ENCODE measurements at places on chromosomes 6 and 20.

- no peak for DNase-seq
Observed at GRCh38 chr6:56689114-56689513, 46.4 kb upstream of the DST start.

- DNase-seq: no peak
Observed at GRCh38 chr6:29943053-29943966, 978 bp downstream of the HLA-A start.

- no peak for DNase-seq
Observed at GRCh38 chr6:46549155-46549554, 57.9 kb upstream of the RCAN2 start.

DNA sequence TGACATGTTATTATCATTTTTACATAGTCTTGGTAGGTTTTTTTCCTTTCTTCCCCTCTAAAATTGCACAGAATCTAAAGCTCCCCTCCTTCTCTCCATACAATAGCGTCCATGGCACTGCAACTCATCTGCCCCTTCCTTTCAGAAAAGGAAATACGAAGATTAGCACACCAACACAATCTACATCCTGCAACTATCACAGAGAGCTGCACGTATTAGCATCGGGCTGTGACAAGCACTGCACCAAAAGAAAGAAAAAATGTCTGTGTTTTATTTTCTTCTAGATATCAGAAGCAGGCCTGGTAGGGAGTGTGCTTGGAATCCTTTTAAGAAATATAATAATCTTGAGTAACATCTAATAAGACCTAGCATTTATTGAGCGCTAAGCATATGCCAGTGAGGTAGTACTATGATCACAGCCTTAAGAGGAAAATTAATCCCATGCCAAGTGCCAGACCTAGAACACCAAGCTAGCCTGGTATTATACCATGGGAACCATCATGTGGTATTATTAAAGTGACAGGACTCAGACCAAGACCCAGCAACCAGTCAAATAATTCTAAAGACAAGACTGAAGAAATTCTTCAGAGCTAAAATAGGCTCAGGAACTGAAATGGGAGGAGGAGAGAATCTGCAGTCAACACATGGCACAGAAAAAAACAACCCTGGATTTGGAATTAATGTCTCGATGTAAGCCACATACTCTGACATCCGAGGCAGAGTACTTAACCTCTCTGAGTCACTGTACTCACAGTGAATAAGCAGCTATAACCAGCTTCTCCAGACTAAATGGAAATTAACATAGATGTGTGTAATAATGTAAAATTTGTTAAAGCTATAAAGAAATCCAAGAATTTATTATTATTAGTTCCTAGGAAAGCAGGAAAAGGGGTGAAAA, 124.3 kb downstream of the IPCEF1 start:
- no peak for DNase-seq

DNA sequence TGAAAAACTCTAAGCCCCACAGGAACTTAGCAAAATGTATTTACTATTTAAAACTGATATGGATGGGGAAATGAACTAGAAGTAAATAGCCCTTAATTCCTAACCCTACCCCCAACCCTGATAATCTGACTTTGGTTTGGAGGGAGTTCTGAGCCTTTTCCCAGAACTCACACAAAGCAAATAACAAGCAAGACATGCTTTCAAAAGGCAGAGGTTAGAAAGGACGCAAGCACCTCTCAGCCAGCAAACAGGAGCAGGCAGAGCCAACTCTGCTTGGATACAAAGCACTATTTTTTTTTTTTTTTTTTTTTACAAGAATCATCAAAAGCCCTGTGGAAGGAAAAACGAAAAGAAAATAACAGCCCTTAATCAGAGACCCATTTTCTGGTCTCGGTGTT, 58.7 kb downstream of the SLC22A23 start:
- no peak for DNase-seq

DNA sequence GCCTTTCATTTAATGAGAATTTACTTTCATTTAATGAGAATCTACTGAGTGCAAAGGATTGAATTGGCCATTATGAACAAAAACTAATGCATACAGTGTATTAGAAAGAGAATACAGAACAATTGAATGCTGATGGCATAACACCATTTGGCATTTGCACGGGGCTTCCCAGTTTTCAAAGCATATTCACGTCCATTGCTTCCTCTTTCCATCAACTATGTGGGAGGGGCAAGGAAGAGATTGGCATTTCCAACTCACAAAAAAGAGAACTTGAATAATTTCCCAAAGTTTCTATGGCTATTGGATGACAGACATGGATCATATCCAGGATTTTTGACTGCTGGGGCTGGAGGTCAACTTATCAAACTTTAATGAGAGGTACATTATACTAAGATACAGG, 23.2 kb upstream of the ARG1 start:
- DNase-seq: no peak

DNA sequence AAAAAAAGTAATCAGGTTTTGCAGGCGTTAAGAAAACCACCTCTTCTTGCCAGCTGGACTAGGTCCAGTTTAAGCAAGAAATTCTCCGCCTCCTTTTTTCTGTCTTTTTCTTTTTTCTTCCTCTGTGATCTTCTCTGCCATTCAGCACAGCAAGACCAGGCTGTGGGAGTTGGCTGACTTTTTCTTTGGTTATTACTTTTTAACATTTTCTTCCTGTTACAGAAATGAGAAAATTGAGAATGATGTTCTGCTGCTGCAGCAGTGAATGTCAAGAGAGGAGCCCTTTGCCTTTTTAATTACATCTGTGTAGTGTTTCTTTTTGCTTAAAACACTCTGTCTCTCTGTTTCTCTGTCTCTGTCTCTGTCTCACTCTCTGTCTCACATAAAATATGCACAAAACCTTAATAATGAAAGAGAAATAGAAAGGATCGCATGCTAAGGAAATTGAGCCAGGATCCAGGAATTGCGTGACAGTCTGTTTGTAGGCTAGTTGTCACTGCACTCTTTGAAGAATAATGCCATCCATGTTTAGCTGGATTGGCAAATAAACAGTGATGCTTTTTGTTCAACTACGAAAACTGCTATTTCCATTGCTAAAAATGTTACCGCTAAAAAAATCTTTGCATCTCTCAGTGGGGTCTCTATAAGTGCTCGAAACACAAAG, 103.2 kb upstream of the SUPT3H start:
- no peak for DNase-seq

DNA sequence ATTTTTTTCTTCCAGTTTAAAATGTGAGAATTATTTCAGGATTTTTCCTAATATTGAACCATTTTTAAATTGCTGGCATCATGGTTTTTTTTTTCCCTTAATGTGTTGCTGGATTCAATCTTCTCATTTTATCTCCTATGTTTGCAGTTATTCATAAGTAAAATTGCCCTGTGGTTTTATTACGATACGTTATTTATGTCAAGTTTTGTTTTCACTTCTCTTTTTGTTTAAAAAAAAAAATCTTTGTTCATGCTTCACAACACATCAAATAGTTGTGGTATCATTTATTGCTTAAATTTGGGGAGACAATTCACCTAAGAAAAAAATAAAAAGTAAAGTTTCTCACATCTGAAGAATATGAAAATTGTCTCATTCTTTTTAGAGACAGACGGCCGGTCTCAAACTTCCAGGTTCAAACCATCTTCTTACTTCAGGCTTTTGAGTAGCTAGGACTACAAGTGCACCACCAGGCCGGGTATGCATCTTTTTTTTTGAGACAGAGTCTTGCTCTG, 239.3 kb upstream of the ID4 start:
- no peak for DNase-seq

DNA sequence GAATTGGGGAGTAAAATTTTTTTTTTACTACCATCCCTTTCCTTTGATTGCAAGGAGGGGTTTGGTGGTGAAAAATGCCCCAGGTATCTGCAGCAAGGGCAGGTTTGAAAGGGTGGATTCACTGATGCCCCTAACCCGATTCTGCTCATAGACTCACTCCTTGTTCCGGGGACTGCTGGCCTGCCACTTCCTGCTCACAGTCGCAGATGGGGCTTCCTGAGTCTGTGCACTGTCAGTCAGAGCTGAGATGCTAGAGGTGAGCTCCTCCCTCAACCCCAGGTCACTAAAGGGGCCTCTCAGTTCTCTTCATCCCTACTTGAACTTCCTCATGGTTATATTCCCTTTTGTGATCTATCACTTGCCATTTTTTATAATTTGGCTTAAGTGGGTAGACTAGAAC, 357.9 kb downstream of the FARS2 start:
- peak; percentile 7 for DNase-seq

- DNase-seq: no peak
Observed at GRCh38 chr6:157267109-157267611, 56.2 kb downstream of the TMEM242 start.

DNA sequence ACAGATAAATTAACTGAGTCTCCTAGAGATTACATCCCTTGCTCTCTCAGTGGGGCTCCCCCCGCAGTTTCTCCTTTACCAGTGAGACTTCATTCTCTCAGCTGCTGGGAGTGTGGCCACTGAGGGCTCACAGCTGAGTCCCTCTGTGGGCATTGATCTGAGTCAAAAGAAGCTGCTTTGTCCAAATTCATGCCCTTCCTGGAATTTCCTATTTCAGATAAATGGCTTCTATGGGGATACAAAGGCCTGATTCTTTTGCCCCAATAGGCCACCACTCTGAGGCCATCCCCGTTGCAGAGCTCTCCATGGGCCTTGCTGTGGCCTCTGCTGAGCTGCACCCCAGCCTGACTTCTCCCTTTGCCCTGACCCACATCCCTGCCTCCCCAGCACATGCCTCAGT, 10.0 kb downstream of the CST5 start:
- no peak for DNase-seq

DNA sequence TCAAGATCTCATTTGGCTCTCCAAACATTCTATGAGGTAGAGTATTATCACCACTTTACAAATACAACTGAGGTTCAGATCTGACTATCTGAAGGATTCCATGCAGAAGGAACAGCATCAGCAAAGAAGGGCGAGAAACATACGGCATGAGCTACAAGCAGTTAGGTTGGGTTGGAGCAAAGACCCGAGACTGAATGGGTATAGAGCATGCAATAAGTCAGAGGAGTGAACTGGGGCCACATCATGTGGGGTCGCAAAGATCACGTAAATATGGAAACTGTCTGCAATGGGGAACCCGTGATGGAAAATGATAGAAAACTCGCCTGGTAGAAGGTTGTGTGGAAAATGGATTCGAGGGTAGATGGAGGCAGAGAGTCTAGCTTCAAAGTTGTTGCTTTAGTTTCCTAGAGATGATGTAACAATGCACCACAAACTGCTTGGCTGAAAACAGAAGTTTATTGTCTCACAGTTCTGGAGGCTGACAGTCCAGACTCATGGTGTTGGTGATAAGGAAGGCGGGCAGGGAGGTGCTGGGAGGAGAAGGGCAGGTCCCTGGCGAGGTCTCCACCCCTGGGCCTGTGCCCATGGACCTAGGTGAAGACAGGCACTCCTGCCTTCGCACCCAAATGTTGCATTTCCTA, 44.3 kb upstream of the BCLAF1 start:
- no peak for DNase-seq

DNA sequence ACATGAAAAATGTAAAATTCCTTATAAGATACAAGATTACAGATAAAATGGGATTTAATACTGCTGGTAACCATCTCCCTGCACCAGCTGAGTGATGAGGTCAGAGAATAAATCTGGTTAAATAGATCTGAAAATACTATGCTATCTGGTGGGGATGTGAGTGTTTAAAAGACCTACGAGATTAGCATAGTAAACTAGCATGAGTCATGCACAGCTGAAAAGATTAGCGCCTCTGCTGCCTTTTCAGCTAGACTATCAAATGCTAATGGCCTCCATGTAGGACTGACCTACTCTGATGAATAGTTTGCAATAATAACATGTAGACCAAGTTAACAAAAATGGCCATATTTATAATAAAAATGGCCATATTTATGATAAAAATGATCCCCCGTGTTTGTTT, 553.3 kb downstream of the C6orf118 start:
- DNase-seq: no peak

DNA sequence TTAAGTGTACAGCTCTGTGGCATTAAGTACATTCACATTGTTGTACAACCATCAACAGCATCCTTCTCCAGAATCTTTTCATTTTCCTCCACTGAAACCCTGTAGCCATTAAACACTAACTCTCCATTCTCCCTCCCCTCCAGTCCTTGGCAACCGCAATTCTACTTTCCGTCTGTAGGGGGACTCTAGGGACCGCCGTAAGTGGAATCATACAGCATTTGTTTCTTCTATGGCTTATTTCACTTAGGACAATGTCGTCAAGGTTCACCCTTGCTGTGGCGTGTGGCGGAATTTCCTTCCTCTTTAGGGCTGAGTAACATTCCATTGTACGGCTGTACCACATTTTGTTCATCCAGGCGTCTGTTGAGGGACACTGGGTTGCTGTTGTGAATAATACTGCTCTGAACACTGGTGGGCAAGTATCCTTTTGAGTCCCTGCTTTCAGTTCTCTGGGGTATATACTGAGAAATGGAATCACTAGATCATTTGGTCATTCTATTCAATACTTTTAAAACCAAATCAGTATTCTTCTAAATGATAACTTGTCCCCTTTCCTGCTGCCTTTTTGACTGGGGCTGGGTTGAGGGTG, 50.7 kb downstream of the PPP1R3G start:
- DNase-seq: peak; percentile 20

- DNase-seq: no peak
Observed at GRCh38 chr20:237929-238328, 10.9 kb downstream of the DEFB129 start.

DNA sequence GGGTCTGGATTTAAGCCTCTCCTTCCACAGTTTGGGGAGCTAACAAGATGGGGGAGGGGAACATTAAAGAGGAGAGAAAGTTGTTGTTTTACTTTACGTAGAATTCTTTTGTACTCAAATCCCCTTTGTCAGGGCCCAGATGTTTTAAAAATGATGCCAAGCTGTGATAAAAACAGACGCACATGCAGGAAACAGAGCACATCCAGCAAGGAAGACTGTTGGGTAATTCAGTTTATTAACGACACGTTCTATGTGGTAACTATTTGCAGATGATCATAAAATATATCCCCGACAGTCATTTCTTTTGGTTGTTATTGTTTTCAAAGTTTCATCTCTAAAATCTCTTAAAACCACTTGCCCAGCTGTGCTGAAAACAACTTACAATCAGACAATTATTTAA, 307.0 kb upstream of the PRDM1 start:
- no peak for DNase-seq

DNA sequence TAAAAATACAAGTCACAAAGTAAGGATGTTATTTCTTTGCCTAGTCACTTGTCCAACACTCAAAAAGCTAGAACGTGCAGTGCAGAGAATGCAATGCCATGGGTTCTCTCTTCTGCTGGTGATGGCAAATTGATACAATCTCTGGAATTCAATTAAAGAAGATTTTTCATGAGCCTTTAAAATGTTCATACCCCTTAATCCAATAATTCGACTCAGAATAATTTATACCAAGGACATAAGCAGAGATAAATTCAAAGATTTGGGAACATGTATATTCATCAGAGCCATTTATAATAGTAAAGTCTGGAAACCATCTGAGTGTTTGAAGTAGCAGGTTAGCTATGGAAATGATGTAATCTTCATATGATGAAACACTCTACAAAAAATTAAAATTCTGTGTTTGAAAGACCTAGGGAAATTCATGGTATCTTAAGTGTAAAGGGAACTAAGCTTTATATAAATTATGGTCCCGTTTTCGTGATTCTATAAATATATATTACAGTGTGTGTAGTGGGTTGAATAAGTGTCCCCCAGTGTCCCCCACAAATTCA, 2.8 kb upstream of the AGPAT4 start:
- DNase-seq: no peak
